ENCODE measurements at places on chromosomes 2 and 18.

DNA sequence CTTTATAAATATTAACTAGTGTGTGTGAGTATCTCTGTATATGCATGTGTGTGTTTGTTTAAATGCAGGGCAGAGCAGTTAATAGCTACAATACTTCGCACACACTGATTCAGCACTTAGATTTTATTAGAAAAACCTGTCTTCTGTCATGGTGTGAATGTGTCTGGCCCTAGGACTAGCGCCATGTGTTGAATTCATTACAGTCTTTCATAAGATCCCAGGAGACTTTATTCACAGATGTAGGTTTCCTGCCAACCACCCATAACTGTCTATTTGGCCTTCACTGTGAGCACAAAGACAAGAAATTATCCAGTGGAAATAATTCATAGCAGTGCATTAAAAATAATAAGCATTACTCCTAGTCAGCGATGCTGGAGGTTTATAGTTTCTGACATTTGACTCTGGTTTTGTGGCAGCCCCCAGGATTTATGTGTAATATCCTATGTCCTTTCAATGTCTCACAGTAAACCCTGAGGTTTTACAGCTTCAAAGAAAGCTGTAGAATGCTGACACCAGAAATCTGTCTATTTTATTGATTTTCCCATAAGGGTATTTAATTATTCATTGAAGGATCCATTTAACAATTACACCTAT is 93.9 kb downstream of the ZNF804A start:
- DNase-seq: no peak

DNA sequence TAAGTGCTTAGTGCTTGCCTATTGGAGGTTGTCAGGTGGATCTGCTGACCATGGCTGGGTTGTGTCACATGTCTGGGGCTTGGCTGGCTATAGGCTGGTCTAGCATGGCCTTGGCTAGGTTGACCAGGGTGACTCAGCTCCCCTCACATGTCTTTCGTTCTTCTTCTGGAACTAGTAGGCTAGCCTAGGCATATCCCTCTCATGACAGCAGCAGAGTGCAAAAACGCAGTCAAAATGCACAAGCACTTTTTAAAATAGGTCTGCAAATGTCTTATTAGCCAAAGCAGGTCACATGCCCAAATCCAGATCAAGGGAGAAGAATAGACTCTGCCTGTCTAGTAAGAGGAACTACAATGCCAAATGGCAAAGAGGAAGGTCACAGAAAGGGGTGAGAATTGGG is 179.7 kb upstream of the ACVR2A start:
- DNase-seq: no peak

- no peak for DNase-seq
Observed at GRCh38 chr2:160062292-160063005, at the start of gene PLA2R1. TSS of gene PLA2R1 (minus strand) at chr2:160062615. CDS start at chr2:160062403, 212 bp downstream.

- DNase-seq: no peak
Observed at GRCh38 chr18:29494371-29494770, 1317.4 kb upstream of the CDH2 start.

All from CD4-positive, alpha-beta T cell treated with Interleukin-2 at 100 ng/mL for 4 hours (primary cell).